Activated naive CD8-positive, alpha-beta T cell treated with anti-CD3 and anti-CD28 coated beads, Interleukin-2, amount 10 ng/mL, durations not matched to agents 7 days and 5 days (primary cell): ENCODE measurements at places on chromosomes 3 and 15. TPM values are rescaled to one million over a fixed set of nuclear protein-coding genes. Genes with fewer than 3 reads are reported as not detected.

DNA sequence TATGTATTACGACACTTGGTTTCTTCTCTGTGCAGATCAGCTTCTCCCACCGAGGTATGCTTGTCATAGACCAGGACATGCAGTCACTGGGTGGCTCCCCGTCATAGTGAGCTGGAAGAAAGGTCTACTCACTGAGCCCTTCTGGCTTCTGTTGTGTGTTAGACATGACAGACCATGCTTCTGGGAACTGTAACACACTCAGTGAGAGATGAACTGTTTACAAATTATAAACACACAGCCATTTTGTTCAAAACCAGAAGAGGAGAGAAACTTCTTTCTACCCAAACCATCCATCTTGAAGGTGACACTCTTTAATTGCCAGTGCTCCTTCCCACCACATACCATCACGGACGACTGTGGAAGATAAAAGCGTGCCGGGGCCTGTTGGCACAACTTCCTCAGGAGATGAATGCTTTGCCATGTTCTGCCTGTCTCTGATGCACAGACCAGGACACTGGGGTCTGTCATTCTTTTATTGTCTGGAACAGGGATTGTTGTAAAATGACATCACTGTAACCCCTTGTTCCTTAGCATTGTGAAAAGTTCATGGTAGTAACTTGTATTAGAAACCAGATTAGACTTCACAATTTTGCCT lies 214.3 kb downstream of the MCTP2 start:
- no peak for DNase-seq

DNA sequence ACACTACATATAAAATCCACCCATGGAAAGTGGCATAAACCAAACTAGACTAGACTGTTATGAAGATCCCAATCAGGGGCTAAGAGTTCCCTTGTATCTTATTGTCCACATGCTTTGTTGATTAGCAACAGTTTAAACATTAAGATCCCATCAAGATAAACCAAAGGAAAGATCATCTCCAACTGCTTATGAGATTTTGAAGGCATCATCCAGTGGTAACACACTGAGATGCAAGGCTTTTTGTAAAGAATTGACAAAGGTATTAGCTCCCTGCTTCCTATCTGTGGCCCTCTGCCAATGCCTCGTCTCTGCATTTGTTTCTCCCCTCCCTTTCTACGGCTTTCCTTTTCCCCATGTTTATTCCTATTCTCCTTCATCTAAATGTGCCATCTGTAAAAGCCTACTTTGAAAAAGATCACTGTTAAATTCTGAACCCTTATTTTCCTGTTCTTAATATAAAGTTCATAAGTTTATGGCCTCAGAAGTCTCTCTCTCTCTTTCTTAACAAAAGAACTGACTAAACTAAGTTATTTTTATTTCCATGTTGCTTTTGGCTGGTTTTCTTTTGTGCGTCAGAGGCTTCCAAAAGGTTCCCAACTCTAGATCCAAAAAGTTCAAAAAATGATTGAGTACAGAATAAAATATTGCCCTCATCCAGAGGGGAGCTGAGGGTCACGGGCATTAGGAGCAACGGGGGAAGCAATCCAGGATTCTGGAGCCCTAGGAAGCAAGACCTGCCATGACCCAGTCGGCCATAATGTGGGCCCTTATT lies 5.5 kb downstream of the PLD1 start:
- DNase-seq: no peak

The SAMMSON gene
- total RNA-seq: not detected

- no peak for DNase-seq
These were observed 253.0 kb upstream of the NSMCE3 start for GRCh38 chr15:29522373-29523276.

The GHSR gene
- total RNA-seq: not detected

DNA sequence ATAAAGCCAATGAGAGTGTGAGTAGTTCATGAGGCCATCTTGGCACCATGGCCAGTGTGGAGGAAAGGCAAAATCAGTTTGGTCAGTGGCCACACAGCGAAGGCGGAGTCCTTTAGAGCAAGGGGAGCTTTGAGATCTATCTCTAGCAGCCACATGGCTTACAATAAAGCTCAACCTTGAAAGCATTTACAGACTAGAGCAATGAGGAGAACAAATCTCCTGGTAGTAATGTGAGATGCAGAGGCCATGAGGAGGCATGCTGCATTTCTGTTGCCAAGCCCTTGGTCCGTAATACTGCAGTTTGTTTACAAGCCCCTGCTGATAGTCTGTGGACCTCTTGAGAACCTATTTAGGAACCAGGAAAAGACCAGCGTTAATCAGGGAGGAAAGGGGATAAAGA lies 381.5 kb upstream of the C2CD4B start:
- DNase-seq: no peak
